ENCODE measurements at places on chromosomes 2 and 18. TPM values are rescaled to one million over a fixed set of nuclear protein-coding genes. Genes with fewer than 3 reads are reported as not detected.

ATP6V1B1 gene
- total RNA-seq = 2.1 TPM

ASPRV1 gene
- 0.33 TPM for total RNA-seq

ALLC gene
- not detected for total RNA-seq

WDPCP gene
- total RNA-seq = 8.4 TPM

DNA sequence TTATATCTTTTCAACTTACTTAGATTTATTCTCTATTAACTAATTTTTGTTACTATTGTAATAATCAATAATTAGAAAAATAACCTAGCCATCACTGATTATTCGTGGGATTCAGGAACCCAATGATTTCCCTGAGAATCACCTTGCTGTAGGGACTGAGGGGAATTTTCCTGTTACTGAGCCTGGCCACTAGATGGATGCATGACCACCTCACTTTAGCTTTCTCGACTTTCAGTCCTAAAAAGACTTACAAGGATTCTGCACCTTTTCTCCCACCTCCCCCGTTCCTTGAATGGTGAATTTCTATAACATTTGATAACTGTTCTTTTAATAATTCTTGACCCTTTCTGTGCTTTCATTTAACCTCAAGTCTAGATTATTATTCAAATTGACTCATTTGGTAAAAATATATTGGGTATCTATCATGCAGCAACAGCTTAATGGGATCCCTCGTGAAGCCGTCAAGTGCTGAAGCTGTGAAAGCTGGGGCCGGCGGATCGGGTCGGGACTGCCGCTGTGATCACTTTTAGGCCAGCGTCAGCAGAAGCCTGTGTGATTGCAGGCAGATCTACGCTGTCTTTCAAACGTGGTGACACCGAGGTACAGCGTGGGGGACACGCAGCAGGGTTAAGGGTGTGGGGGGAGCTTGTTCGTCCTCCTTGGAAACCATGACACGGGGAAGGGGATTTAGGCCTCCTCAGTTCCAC, 38.8 kb upstream of the TMEM18 start:
- H3K36me3 ChIP-seq = no peaks in the 10 kb centered on the region
- H3K4me1 ChIP-seq = no peaks in the 10 kb centered on the region
- H3K27ac ChIP-seq = no peak overlapping the region
- H3K4me3 ChIP-seq = no peak overlapping the region
- DNase-seq = peak; percentile 17
- H3K27me3 ChIP-seq = no peaks in the 10 kb centered on the region

DNA sequence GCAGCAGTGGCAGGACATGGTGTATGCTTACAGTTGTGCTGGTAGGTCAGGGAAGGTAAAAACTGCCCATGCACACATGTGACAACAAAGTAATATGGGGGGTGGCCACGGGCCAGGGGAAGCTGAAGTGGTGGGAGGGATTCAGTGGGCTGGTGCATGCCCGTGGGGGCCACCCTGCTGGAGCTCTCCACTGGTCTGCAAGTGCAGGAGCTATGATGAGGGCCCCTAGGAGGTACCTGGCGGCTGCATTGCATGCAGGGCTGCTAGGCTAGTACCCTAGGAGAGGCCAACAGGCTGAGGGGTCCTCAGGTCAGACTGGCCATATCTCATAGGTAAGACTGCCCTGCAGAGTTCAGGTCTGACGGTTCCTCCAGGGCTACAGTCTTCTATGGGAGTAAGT, 265.9 kb downstream of the NUP35 start:
- no peaks in the 10 kb centered on the region for H3K36me3 ChIP-seq
- H3K4me3 ChIP-seq = no peak overlapping the region
- no peaks in the 10 kb centered on the region for H3K4me1 ChIP-seq
- H3K27ac ChIP-seq = no peak overlapping the region

DNA sequence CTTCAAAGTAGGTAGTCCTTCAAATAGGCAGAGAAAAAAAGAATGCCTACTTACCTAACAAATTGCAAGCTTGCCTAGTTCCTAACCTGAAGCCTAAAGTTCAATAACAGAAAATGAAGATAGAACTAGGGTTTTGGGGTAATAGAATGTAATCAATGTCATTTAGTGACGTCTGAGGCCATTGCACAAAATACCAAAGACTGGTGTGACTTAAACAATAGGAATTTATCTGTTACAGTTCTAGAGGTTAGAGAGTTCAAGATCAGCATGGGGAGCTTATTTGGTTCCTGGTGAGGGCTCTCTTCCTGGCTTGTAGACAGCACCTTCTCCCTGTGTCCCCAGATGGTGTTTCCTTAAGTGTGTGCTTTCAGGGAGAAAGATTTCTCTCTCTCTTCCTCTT, 4.7 kb upstream of the NPC1 start:
- H3K4me3 ChIP-seq = no peak overlapping the region
- H3K27ac ChIP-seq = no peak overlapping the region
- no peaks in the 10 kb centered on the region for H3K36me3 ChIP-seq
- no peaks in the 10 kb centered on the region for H3K27me3 ChIP-seq
- peaks cover 6% of the 10 kb centered on the region for H3K4me1 ChIP-seq
- no peak for DNase-seq

GRCh38 chr2:240561325-240561971, 1.3 kb downstream of the DUSP28 start:
- no peaks in the 10 kb centered on the region for H3K36me3 ChIP-seq
- peak overlapping the region; percentile 81 for H3K4me3 ChIP-seq
- no peaks in the 10 kb centered on the region for H3K27me3 ChIP-seq
- H3K27ac ChIP-seq = peak overlapping the region; percentile 86
- peaks cover 14% of the 10 kb centered on the region for H3K4me1 ChIP-seq

- H3K36me3 ChIP-seq = no peaks in the 10 kb centered on the region
- no peak overlapping the region for H3K27ac ChIP-seq
- no peaks in the 10 kb centered on the region for H3K4me1 ChIP-seq
- no peak overlapping the region for H3K4me3 ChIP-seq
Measured at GRCh38 chr2:164910101-164910899, 45.0 kb downstream of the SLC38A11 start.

- H3K4me3 ChIP-seq = no peak overlapping the region
- H3K4me1 ChIP-seq = peaks cover 5% of the 10 kb centered on the region
- peaks cover 3% of the 10 kb centered on the region for H3K27me3 ChIP-seq
- H3K36me3 ChIP-seq = no peaks in the 10 kb centered on the region
- H3K27ac ChIP-seq = no peak overlapping the region
Measured at GRCh38 chr2:31274401-31275075, 40.6 kb downstream of the EHD3 start.

DNA sequence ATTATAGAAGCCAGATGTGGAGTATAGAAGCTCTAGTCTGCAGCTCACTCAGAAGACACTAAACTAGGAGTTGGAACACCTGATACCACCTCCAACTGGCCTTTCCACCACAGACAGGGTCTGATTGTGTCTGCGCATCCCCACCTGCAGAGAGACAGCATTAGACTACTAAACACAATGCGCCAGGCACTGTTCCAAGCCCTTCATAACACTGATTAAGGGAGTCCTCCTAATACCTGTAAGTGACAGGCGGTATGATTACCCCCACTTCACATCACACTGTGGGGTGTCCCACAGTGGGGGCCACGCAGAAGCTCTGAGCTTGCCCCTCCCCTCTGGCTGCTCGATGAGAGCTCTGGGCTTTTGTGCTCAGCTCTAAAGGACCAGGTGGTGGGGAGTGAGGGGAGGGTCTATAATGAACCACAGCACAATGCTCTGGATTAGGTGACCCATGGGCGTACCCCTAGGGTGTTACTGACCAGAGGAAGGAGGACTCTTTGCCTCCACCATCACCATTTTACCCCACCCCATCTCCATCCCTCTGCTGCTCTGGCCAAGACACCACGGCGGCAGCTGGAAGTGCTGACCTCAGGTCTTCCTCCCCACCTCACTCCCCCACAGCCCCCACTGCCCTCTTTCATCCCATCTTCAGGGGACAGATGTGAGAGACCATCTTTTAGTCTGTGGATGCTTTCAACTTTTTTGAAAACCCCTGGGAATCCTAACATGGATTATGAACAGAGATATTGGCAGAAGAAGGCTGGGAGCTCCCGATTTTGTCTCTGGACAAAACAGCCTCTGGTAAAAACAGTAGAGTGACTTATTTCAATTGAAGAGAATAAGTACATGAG, 145.1 kb downstream of the GFPT1 start:
- H3K4me1 ChIP-seq = peaks cover 24% of the 10 kb centered on the region
- H3K36me3 ChIP-seq = no peaks in the 10 kb centered on the region
- no peaks in the 10 kb centered on the region for H3K27me3 ChIP-seq
- H3K4me3 ChIP-seq = no peak overlapping the region

GRCh38 chr2:80040226-80040625, 264.3 kb downstream of the LRRTM1 start:
- no peaks in the 10 kb centered on the region for H3K36me3 ChIP-seq
- H3K27ac ChIP-seq = no peak overlapping the region
- H3K4me1 ChIP-seq = no peaks in the 10 kb centered on the region
- no peak overlapping the region for H3K4me3 ChIP-seq
- H3K27me3 ChIP-seq = no peaks in the 10 kb centered on the region

DNA sequence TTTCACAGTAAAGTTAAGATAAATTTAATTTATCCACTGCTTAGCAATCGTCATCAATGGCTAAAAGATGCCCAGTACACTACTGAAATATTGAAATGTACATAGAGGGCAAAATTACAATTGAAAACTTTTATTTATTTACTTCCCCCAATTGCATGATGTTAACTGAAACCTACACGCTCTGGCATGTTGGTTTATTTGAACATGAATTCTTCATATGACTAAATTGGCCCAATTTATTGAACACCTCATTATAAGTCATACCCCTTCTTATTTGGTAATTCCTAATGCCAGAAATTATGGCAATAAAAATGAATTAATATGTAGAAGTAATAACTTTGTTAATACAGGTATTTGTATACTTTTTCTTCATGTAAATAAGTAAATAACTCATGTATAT, 183.0 kb upstream of the ZC3H15 start:
- H3K4me1 ChIP-seq = no peaks in the 10 kb centered on the region
- no peaks in the 10 kb centered on the region for H3K27me3 ChIP-seq
- H3K36me3 ChIP-seq = no peaks in the 10 kb centered on the region
- no peak for DNase-seq
- H3K27ac ChIP-seq = no peak overlapping the region

DNA sequence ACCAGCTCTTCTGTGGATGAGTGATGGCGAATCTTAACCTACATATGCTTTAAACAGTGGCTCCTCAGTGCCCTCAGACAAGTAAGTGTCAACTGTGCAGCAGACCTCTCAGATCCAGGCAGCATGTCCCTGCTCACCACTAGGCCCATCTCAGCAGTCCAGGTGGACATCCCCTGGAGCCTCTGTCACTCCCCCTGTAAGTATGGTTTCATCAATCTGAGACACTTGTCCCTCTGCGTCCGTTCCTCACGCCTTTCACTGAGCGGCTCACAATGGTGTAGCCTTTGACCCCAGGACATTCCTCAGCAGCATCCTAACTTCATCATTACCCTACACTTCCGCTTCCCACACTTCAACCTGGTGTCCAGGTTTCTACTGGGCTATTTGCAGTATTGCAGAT, 69.3 kb upstream of the RALBP1 start:
- no peaks in the 10 kb centered on the region for H3K27me3 ChIP-seq
- no peak for DNase-seq
- no peak overlapping the region for H3K27ac ChIP-seq
- H3K4me1 ChIP-seq = no peaks in the 10 kb centered on the region
- no peaks in the 10 kb centered on the region for H3K36me3 ChIP-seq
- no peak overlapping the region for H3K4me3 ChIP-seq

- H3K27me3 ChIP-seq = no peaks in the 10 kb centered on the region
- no peak overlapping the region for H3K4me3 ChIP-seq
- H3K27ac ChIP-seq = peak overlapping the region; percentile 79
- no peaks in the 10 kb centered on the region for H3K36me3 ChIP-seq
Measured at GRCh38 chr18:48928787-48929186, 22.0 kb downstream of the SMAD7 start.

- no peaks in the 10 kb centered on the region for H3K4me1 ChIP-seq
- H3K27ac ChIP-seq = no peak overlapping the region
- H3K27me3 ChIP-seq = no peaks in the 10 kb centered on the region
- no peaks in the 10 kb centered on the region for H3K36me3 ChIP-seq
Measured at GRCh38 chr2:182726473-182726872, 10.4 kb downstream of the DNAJC10 start.

GRCh38 chr18:69890558-69890957, 57.1 kb downstream of the CD226 start:
- no peak overlapping the region for H3K4me3 ChIP-seq
- no peaks in the 10 kb centered on the region for H3K36me3 ChIP-seq
- H3K4me1 ChIP-seq = no peaks in the 10 kb centered on the region
- no peak overlapping the region for H3K27ac ChIP-seq
- H3K27me3 ChIP-seq = no peaks in the 10 kb centered on the region

All from fibroblast of lung (primary cell).